ENCODE measurements at places on chromosomes 13 and 19.

DNA sequence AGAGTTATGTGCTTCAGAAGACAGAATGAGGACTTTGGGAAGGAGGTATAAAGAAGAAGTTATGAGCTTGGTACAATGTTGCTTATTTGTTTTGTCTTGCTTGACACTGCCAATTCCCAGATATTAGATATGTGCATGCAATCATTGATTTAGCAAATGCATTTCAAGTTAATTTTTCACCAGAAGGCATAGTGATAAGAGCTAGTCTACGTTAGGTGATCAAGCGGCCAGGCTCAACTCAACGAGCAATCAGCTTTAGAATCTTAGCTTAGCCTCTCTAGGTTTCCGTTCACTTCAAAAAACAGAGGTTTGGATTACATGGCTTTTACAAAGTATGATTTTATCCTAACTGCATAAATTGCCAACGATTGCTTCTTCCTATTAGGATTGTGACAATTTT lies 81.6 kb upstream of the POSTN start:
- no peak for DNase-seq

DNA sequence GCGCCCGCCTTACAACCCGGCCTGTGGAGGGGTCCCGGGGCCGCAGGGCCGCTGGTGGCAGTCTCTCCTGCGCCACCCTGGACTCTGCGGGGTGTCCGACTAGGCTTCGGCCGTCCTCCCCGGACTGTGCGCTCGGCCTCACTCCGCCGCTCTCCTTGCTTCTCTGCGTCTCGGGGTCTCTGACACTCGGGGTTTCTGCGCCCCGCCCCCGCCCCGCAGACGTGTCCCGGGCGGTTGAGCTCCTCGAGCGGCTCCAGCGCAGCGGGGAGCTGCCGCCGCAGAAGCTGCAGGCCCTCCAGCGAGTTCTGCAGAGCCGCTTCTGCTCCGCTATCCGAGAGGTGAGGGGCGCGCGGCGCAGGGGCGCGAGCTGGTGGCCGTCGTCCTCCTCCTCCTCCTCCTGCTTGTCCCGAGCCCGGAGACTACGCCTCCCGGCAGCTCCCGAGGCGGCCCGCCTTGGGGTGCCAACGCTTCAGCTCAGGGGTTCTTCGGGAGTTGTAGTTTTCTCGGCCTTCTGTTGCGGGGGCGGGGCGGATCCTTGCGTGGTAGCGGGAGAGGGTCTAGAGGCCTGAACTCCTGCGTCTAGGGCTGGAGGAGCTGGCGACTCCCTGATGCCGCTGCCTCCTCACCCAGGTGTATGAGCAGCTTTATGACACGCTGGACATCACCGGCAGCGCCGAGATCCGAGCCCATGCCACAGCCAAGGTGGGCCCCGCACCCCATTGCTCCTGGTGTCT lies 627 bp downstream of the LIN7B start:
- no peak for DNase-seq

DNA sequence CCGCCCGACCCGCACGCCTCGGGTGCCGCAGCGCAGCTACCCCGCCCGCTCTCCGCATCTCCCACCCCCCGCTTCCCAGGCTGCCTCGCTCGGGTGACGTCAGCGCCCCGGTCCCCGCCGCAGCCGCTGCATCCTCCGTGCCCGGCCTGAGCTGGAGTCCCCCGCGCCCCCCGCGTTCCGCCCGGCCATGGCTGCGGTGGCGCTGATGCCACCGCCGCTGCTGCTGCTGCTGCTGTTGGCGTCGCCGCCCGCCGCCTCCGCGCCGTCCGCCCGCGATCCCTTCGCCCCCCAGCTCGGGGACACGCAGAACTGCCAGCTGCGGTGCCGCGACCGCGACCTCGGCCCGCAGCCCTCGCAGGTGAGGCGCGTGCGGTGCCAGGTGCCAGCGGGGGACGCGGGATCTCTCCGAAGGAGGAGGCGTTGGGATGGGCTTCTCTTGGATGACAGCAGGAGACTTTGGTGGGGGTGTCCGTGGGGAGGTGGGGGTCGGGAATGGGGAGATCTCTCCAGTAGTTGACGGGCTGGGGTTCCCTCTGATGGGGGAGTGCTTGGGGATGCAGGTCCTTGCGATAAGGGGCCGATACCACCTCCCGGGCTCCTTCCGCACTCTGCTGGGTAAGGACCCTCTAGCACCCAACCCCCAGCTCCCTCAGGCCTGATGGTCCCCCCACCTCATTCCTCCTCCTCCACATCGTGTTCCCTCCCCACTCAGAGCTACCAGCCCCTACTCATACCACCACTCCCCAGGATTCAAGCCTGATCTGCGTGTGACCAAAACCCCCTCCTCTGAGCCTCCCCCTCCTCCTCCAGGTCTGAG lies at the start of gene TMEM59L:
TMEM59L (plus strand) TSS at position 99 of the 817 bp plus-strand sequence; CDS start at position 188, 89 bp downstream.
- DNase-seq = no peak

DNA sequence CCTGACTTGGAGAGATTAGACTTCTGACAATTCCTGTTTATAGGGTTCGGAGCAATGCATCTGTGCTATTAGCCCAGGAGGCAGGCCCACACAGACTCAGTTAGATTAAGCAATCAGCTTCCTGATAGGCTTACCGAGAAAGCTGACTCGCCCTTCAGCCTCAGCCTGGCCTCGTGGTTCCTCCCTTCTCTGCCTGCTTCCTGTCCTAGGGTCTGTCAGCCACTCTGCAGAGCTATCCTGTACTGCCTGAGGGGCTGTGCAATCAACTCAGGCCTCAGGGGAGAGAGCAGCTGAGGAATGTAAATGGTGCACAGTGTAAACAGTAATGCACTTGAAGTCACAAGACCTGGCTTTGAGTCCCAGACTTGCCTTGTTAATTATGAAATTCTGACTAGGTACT lies 30.7 kb downstream of the HTR2A start:
- DNase-seq = peak; percentile 27

- no peak for DNase-seq
Observed at GRCh38 chr13:50219743-50220142, 204.5 kb downstream of the KCNRG start.

GRCh38 chr13:77476456-77476855 lies 59.0 kb upstream of the SCEL start:
- DNase-seq = no peak

DNA sequence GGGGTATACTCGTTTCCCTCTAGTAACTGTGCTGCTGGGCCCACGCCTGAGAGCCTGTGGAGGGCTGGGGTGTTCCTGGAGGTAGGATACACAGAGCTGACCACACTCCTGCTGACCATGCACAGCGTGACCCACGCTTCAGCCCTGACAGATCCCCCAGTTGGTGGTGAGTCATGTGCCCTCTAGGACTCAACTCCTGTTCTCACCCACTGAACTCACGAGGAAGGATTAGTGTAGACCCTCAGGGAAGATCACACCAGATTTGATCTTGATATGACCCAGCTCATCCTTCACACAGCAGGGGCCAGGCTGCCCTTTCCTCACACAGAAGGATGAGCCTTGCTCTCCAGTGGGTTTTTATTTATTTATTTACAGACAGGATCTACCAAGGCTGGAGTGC lies 13.3 kb upstream of the ACP7 start:
- no peak for DNase-seq

- no peak for DNase-seq
Observed at GRCh38 chr19:29831041-29831548, 19.3 kb downstream of the CCNE1 start.

DNA sequence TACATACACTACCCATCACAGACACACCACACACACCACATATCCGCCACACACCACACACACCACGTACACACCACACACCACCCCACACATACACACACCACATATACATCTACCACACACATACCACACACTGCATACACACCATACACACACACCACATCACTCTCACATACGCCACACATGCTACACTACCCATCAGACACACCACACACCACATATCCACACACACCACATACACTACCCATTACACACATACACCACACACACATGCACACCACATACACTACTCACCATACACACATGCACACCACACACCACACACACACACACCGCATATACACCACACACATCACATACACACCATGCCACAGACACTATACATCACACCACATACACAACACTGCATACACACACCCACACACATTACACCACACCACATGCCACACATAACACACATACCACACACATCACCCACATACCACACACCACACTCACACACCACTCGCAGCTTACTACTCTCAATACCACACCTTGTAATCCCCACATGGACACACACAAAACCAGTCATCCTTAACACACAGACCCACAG lies 9.5 kb downstream of the ERFL start:
- DNase-seq = no peak

- no peak for DNase-seq
Observed at GRCh38 chr13:52944697-52945096, 83.9 kb upstream of the OLFM4 start.

DNA sequence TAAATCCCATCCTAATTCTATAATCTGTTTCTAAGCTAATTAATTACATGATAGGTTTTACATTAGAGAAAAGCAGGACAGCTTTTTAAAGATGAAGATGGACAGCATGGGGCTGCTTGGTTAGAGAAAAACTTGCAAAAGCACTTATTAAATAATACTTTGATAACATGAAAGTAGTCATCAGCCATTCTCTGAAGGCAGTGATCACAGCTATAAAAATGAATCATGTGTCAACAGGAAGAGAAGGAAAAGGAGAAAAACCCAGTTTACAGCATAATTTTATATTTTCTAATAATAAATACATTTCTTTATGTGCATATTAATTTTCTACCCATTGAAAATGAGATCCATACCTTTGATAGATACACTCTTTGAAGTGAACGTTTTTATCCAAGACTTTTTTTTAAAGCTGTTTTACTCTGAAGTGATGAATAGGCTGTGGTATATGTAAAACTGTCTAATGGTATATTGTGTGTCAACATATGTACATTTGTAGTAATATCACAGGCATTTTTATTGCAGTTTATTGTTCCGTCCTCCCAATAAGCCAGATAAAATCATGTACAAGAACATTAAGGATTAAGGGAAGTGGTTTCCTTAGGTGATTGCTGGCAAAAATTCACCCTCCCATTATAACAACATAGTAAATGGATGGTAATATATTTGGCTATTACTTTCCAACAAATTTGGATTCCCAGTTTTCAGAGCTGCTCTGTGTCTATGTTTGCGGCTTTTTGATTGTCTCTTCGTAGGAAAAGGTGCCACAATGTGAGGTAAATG lies 1.3 kb upstream of the KLF5 start:
- DNase-seq = no peak

- no peak for DNase-seq
Observed at GRCh38 chr13:32233062-32233461, 82.1 kb downstream of the ZAR1L start.

- no peak for DNase-seq
Observed at GRCh38 chr13:43985422-43986072, 105.8 kb downstream of the LACC1 start.
